Activated naive CD4-positive, alpha-beta T cell (primary cell): ENCODE measurements at places on chromosomes 3 and 15.

GRCh38 chr3:66355394-66355793 lies 134.6 kb downstream of the SLC25A26 start:
- no peak for DNase-seq

DNA sequence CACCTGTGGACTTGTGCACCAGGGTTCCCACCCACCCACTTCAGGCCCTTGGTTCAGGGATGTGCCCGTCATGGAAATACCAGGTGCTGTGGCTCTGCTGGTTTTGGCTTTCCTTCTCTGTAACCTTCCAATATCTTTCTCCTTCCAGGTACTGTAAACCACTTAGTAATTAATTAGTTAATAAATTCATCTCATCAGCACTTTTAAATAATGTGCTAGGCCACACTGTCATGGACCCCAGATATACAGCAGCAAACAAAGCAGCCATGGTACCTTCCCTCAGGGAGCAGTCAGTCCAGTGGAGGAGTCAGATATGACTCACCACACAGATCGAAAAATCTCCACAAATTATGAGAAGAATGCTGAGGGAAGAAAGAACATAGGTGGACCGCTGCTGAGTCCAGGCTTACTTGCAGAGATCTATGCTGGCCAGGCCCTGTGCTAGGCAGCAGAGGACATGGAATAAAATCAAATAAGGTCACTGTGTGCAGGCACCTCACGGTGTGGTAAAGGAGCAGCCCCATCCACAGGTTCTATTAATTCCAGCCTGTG lies 6.8 kb upstream of the GATA2 start:
- DNase-seq: no peak

- no peak for DNase-seq
These were observed 27.1 kb downstream of the SPSB4 start for GRCh38 chr3:141078200-141078599.

GRCh38 chr15:45093622-45094357 lies 20.2 kb downstream of the DUOX2 start:
- no peak for DNase-seq

DNA sequence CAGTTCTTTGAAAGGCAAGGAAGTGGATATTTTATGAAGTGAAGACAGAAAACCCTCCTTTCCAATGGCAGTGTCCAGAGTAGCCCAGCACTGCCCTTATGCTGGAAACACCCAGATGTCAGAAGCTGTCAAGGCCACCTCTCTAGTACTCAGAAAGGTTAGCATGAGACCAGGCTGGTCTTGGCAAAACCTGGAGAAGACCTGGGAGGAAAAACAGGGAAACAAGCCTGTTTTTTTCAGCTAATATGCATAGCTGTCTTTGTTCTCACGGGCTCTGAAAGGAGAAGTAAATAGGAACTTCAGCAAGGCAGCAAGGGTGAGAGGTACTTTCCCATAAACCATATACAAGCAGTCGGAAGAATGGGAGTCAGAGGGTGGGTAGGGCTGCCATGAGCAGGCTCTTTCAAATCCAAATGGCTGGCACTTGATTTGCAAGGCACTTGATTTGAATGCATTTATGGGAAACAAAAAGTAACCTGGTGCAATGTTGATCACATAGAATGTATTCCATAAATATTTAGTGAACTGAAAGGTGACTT lies 55.8 kb downstream of the HEG1 start:
- no peak for DNase-seq

GRCh38 chr3:157445857-157446256 lies 9.2 kb downstream of the PTX3 start:
- no peak for DNase-seq

- no peak for DNase-seq
These were observed 22.9 kb downstream of the MITF start for GRCh38 chr3:69761896-69762767.

GRCh38 chr3:112005091-112005672 lies 6.5 kb downstream of the TAGLN3 start:
- DNase-seq: no peak

DNA sequence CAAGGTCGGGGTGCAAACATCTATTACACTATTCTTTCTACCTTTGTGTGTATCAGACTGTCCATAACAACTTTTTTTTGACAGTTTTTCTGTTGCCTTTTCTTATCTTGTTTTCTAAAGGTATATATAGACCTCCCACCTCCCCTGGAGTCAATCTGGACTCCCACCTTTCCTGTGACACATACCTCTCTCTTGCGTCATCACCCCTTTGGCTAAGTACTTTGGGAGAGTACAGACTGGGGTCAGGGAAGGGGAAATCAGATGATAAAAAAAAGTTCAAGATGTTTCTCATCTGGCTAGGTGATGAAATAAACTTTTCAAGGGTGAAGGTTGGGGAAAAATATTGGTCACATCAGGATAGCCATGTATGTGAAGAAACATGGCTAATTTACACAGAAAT lies 17.2 kb downstream of the TSPAN3 start:
- DNase-seq: no peak

- DNase-seq: no peak
These were observed 198.2 kb upstream of the LMCD1 start for GRCh38 chr3:8303466-8303865.

- DNase-seq: no peak
These were observed 9.0 kb upstream of the CD47 start for GRCh38 chr3:108099679-108100428.

DNA sequence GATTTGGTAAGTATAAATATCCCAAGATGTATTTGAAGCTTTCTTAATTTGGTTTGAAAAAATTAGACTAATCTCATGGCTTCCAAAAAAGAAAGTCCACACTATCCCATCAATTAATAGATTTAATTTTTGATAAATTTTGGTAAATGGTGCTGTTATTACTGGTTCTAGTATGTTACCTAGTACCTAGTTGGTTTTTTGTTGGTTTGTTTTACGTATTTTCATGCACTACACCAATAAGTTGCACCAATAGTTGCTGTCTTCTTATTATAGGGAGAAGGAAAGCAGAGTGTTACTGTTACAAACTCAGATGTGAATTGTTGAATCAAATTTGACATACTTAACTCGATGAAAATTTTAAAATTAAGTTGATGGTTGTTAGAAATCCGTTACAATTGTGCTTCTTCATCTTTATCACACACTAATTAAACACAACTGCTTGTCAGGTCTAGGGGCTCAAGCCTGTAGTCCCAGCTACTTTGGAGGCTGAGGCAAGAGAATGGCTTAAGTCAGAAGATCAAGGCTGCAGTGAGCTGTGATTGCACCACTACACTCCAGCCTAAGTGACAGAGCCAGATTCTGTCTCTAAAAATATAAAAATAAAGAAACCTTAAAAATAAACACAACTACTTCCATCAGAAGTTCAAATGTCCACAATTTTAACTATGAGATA lies 23.1 kb upstream of the MBNL1 start:
- DNase-seq: no peak

DNA sequence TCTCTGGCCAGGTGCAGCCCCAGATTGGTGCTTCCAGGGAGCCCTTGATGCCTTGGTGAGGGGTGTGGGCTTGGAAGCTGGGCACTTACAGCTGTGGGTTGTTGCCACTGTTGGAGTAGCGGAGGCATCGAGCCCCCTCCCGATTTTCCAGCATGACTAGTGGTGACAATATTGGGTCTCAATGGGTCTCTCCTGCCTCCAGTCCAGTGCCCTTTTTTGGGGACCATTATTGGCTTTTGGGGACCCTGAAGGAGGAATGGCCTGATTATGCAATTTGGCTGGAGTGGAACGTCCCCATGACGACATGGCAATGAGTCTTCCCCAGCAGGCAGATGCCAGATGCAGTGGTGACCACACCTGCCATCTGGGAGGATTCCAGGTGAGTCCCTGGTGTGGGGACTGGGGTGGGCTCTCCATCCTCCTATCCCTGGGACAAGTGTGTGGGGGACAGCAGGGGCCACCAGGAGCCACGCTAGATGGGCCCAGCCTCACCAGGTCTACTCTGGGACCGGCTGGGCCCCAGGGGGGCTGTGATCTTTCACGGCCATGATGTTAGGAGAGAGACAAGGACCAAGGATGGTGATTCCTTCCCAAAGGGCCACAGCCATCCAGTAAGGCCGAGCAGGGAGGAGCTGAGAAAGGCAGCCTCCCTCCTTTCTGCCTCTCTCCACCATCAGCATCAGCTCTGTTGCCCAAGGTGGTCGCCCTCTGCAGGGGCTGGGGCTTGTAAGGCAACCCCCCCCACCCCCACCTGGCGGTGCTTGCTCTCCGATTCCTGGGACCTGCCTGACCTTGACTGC lies 196.8 kb downstream of the GOLGA6L6 start:
- no peak for DNase-seq

DNA sequence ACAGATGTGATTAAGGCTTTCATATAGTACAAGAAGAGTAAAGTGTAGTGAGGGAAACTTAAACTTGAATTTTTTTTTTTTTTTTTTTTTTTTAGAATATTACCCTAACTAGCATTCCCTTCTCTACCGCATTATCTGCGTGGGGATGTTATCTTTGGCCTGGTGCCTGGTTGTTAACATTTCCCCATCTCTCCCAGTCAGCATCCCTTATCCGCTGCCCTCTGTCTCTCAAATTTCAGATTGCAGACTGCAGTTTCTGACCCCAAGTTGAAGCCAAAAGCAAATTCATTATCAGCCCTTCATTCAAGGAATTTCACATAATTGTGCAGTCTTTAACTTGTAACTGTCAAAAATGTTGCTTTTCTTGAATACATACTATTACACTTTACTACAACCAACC lies 353.0 kb downstream of the PLOD2 start:
- no peak for DNase-seq

GRCh38 chr15:57691082-57691481 lies 15.4 kb upstream of the POLR2M start:
- no peak for DNase-seq

GRCh38 chr3:109943181-109943580 lies 605.8 kb upstream of the DPPA4 start:
- no peak for DNase-seq

DNA sequence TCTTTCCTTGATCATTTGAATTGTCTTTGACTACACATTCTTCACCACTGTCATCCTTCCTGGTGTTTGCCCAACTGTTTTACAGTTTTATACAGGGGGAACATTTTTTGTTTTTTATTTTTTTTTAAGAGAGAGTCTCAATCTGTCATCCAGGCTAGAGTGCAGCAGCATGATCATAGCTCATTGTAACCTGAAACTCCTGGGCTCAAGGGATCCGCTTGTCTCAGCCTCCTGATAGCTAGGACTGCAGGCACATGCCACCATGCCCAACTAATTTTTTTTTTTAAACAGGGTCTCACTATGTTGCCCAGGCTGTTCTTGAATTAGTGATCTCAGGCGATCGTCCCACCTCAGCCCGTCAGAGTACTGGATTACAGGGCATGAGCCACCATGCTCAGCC lies 222.6 kb downstream of the BBX start:
- no peak for DNase-seq

DNA sequence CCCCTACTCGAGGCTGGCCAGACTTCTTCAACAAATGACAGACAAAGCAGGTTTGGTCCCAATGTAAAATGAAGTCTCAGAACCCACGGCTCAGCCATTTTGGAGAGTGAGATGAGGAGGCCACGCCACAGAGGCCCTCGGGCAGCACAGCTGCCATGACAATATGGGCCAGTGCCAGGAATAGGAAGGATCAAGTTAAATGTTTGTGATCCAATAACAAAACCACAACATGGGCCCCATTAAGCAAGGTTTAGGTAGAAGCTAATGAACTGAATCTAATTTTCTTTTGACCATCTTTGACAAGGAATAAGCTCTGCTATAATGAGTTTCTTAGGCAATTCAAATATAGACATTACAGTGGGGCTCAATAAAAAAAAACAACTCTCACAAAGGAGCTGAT lies 52.6 kb downstream of the RFTN1 start:
- DNase-seq: no peak

DNA sequence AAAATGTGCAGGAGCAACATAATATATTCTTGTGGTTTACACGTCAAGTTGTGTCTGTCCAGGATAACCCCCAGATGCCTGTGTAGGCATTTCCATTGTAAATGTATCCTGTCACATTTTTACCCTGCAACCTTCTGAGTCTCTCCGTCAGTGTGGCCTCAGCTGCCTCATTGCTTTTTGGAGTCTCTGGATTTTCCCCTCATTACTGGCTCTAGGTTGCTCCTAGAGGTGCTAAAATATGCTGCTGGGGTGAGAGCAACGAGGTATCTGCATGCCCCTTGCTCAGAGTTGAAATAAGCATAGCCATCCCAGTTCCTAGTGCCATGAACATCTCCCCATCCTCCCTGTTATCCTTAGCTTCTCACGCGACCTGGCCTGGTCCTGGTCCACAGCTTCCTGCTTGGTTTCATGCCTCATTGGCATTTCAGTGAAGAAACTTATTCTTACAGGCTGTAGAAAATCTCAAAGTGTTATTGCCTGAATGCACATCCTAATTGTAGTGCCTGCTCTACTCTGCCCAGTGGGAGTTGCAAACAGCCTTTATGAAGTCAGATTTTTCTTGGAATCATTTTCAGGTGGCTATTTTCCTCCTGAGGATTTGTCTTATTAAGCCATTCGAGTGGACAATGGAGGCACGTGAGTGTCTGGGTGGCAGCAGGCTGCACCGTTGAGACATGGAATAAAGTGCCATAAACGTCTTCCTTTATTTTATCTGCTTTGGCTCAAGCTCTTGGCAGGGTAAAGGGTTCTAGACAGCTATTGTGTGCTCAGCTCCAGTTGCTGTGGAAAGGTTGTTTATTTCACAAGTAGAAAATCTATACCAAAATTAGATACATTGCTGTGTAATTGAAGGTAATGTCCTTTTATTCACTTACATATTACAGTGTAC lies 33.2 kb downstream of the OXNAD1 start:
- no peak for DNase-seq

GRCh38 chr3:43215663-43216275 lies 70.6 kb upstream of the SNRK start:
- DNase-seq: no peak

GRCh38 chr3:137035631-137036030 lies 77.8 kb downstream of the IL20RB start:
- DNase-seq: no peak

DNA sequence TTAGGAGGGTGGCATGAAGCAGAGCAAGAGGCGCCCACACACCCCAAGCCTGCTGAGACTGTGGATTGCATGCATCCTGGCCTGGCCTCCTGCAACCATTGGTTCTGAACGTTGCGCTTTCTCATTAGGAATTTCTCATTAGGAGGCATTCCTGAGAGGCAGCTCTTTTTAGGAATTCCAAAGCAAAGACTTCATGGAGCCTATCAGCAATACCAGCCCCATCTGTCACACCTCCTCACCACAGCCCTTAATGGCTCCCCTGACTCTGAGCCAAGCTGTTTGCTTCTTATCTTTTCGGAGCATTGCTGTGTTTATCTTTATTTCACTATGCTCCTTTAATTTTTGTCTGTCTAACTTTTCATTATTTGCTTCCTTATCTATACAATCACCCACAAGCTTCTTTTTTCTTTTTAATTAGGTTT lies 226.9 kb downstream of the CACNA2D3 start:
- DNase-seq: no peak

DNA sequence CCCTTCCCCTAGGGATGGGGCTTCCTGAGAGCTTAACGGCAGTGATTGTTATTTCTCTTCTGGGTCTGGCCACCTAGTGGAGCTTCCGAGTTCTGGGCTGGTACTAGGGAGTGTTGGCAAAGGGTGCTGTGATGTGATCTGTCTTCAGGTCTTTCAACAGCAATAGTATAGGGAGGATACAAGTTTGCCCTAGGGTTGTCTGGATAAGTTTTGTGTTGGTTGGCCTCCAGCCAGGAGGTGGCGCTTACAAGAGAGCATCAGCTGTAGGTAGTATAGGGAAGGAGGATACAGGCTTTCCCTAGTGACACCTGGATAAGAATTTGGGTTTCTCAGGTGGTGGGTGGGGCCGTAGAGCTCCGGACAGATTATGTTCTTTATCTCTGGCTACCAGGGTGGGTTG lies 19.2 kb upstream of the CPOX start:
- DNase-seq: no peak
